ENCODE measurements at places on chromosomes 1 and 21.
A peak's percentile ranks its signal among the peaks of the same experiment; 100 is the strongest.

DNA sequence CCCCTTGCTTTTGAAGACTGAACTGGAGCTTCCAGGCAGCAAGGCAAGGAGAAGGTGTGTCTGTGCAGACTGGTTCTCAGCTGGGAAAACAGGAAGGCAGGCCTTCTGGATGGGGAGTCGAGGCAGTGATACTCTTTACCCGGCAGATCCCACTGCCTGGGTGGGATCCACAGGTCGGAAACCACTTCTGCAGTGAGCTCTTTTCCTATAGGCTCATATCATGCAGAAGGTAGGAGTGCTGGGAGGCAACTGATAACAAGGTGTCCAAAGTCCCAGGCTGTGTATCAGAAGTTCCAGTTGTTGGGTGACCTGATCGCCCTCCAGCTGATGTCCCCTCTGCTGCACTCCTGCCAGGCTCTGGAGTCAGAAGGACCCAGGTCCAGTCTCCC, 17.1 kb downstream of the ACOT11 start:
- DNase-seq, result no peak

DNA sequence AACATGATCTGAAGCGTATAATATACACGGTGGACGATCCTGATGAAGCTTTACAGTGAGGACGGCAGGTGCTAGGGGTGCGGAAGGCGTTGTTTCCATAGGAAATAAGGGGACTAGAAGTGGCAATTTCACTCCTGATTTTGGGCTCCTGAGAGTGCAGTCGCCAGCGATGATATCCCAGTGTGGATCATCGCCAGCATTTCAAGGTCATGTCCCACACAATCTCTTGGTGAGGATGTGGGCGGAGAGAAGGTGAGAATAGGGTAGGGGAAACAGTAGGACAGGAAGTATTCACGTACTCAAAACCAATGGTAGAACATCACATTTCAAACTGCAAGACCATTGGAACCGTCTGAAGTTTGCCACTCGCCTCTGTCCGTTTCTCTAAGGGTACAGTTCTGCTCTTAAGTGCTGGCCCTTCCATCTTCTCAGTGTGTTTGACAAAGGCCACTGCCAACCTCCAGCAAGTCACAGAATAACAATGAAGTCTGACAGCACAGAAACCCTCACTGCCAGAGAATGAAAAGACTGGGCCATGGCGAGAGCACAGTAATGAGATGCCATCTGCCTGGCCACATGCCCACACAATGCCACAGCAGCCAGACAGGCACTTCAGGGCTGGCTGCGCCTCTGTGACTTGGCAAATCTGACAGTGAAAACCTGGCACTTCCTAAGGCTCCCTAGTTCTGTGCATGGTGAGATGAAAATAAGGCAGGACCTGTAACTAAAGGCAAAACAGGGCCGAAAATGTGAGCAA, 27.9 kb downstream of the PCSK9 start:
- no peak for DNase-seq

- peak; percentile 72 for DNase-seq
These were observed 67.5 kb downstream of the SDC3 start for GRCh38 chr1:30840904-30841598.

DNA sequence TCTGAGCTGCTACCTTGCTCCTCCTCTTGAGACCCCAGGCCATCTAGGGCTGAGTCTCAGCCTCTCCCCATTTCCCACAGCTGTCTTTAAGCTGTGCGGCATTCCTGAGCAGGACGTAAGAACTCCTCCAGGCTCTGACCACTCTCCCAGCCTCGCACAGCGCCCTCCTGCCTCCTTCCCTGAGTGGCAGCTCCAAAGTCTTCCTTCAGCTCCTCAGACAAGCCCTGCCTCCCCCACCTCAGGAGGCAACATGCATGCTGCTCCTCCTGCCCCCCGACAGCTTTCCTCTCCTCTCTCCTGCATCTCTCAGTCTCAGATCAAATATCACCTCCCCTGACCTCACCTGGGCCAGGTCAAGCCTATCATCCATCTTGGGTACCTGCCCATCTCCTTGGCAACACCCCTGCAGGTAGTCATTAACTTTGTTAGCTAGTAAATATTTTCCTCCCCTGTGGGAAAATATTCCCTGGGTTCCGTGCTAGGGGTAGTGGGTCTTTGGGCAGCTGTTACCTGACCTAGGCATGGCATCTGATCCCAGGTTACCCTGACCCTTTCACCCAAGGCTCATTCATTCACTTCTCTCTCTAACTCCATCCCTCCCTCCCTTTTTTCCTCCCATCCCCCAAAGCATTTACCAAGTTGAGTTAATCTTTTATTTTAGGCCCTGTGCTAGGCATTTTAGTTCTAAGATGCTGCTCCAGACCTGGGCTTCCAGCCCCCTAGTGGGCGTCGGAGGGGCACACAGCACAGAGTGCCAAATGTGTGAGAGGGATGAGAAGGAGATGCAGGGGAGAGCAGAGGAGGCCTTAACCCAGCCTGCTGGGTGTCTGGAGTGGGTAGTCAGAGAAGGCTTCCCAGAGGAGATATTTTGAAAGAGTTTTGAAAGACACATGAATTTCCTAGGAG, 419.9 kb downstream of the PTPRU start:
- DNase-seq, result no peak

- no peak for DNase-seq
These were observed 31.0 kb downstream of the KAZN start for GRCh38 chr1:14629363-14630014.

- no peak for DNase-seq
These were observed 876 bp downstream of the EFCAB7 start for GRCh38 chr1:63524201-63524600.

DNA sequence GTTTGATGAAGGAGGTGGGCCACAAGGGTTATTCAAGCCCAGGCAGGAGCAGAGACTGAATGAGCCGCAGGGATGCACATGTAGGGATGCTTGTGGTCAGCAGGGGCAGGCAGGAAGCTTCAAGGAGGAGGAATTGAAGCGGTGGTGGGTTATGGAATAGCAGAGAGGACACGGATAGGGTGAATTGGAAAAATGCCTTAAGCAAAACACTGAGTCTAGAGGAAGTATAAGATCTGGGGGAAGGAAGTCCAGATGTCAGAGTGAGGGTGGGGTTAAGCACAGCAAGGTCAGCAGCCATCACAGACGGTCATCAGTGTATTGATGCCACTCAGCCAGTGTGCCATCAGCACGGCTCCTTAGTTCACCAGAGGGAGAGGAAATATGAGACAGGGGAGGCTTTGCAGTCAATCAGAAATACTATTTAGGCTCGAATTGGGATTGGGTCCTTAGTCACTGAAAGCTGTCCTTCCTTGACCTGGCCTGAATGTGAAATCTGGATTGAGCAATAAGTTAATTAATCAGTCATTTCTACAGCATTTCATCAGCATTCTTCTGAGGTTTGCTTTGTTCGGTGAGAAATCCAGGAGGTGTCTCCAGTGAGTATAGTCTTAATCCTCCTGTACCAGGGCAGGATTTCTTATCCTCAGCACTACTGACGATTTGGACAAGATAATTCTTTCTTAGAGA, 6.0 kb upstream of the LCE1F start:
- no peak for DNase-seq

DNA sequence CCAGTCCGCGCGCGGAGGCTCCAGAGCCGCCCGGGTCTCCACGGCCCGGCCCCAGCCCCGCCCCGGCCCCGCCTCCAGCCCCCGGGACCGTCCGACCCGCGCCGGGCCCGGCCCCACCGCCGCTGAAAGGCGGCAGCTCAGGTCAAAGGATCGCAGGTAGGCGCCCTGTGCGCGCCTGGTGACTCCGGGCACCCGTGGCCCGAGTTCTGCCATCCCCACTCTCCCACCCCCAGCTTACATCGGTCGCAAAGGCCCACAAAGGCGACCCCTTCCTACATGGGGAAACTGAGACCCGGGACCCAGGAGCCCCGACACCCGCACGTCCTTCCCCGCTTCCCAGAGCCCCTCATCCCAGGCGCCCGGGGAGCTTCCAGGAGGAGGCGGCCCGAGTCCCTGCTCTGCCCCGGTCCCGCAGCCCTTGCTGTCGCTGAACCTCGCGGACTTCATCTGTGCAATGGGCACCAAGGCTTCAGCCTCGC, at the start of gene TMEM200B:
TMEM200B (minus strand) TSS at position 17 of the 479 bp plus-strand sequence. CDS start 2,075 bp downstream, outside the sequence.
- DNase-seq, result no peak

DNA sequence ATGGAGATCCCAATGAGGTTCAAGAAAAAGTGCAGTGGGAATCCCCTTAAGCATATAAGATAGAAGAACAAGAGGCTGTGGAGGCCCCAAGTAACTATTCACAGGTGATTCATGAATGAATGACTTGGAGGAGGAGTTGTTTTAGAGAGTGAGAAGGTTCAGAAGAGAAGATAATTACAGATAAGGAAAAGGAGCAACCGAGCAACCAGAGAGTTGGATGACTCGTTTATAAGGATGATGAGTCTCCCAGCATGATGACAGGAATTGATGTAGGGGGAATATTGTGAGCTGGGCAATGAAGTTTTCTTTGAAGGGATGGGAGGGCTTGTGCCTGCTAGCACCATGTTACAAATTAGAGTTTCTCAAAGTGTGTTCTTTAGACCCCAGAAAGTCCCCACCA, 9.8 kb downstream of the C8A start:
- no peak for DNase-seq

DNA sequence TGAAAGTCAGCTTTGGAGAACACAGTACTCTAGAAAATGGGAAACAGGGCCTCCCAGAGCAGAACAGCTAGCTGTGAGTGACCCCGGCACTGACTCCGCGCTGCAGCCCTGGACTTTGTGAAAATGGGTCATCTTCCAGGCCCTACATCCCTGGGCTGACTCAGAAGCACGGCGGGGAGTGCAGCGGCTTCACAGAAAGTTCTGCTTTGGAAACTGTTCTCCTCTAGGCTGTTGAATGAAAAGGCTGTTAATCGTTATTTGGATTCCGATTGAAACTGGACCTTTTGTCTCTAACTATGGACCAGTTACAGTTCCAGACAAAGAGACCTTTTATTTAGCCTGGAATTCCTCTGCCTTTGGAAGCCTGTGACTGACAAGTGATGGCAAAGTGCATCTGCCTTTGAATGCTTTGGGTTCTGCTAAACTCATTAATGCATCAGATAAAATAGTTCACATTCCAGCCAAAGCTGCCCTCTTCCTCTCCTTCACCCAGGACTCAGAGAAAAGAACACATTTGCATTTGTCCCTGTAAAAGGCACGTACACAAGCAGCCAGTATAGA, 144.9 kb upstream of the HOOK1 start:
- no peak for DNase-seq

DNA sequence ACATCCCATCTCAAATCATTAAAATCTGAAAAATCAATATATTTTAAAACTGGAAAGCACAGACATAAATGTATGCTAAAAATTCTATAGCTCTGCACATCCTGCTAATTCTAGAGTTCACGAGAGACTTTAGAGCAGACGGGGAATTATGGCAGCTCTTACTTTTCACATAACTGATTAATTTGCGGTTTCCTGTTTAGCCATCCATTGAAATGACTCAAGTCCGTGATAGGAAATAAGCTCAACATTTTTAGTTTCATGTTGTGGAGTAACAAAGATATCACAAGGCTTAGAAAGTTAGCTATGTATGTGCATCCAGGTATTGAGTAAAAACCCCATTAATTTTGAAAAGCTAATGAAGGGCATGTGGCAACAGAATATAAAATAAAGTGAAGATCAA, 123.2 kb downstream of the SMYD2 start:
- no peak for DNase-seq

GRCh38 chr1:191905781-191906180, 252.5 kb upstream of the RGS18 start:
- DNase-seq, result no peak

All from inflammatory macrophage treated with lipopolysaccharide for 1 hour (primary cell).